ENCODE measurements at places on chromosomes 2 and 18.

- no peak for DNase-seq
These were observed 574.2 kb downstream of the DCC start for GRCh38 chr18:52914148-52914547.

DNA sequence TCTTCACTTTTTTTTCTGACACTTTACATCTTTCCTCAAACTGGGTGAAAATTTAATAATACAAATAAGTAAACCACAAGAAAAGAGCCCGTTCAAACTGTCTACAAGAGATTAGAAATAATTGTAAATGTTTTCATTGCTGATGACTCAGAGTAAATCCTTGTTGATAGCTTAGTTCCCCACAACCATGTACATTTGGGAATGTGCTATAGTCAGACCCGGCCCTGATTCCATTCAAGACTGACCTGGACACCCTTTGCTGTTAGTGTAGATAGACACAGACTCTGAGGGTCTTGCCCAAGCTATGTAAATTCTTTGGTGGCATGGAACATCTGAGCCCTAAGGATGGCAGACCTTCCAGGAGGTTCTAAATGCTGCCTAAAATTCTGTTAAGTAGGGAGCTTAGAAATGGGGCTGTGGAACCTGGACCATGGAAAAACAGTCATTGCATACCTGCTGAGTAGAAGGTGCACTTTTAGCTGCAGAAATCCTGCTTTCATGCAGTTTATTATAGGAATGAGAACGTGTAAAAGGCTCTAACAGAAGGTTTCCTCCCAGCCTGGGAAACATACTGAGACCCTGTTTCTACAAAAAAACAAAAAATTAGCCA lies 3.7 kb downstream of the MALT1 start:
- no peak for DNase-seq

GRCh38 chr2:148032215-148032614 lies 11.3 kb downstream of the MBD5 start:
- no peak for DNase-seq

- DNase-seq, result no peak
These were observed 3.8 kb upstream of the ALS2 start for GRCh38 chr2:201784563-201784962.

GRCh38 chr2:176293334-176293733 lies 24.1 kb downstream of the MTX2 start:
- no peak for DNase-seq

- DNase-seq, result no peak
These were observed 23.6 kb upstream of the VWA3B start for GRCh38 chr2:98063291-98063854.

DNA sequence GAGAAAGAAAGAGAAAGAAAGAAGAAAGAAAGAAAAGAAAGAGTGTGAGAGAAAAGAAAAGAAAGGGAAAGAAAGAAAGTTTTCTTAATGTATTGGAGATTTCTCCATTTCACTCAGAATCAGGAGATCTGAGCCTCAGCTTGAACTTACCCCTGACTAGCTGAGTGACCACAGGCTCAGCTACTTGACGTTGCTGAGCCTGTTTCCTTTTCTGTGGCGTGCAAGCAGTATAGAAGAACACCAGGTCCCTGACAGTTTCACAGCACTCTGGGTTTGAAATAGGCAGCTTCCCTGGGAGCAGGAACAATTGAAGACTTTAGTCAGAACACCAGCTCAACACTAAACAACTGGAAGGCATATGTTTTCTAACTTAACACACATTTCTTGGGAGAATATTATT lies 44.7 kb downstream of the MARCO start:
- DNase-seq, result no peak

GRCh38 chr2:173599821-173600359 lies 245.2 kb downstream of the CDCA7 start:
- DNase-seq, result no peak

DNA sequence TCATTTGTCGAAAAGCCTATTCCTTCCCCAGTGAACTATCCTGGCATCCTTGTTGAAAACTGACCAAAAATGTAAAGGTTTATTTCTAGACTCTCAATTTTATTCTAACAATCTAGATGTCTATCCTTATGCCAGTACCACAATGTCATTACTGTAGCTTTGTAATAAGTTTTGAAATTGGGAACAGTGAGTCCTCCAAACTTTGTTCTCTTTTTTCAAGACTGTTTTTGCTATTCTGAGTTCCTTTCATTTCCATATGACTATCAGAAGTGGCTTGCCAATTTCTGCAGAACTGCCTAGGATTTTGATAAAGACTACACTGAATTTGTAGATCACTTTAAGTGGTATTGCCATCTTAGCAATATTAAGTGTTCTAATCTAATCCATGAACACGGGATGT lies 9.7 kb downstream of the STARD7 start:
- no peak for DNase-seq

- no peak for DNase-seq
These were observed 102.6 kb downstream of the BAZ2B start for GRCh38 chr2:159513745-159514144.

- DNase-seq, result no peak
These were observed 1096.6 kb downstream of the TSN start for GRCh38 chr2:122851972-122852531.

DNA sequence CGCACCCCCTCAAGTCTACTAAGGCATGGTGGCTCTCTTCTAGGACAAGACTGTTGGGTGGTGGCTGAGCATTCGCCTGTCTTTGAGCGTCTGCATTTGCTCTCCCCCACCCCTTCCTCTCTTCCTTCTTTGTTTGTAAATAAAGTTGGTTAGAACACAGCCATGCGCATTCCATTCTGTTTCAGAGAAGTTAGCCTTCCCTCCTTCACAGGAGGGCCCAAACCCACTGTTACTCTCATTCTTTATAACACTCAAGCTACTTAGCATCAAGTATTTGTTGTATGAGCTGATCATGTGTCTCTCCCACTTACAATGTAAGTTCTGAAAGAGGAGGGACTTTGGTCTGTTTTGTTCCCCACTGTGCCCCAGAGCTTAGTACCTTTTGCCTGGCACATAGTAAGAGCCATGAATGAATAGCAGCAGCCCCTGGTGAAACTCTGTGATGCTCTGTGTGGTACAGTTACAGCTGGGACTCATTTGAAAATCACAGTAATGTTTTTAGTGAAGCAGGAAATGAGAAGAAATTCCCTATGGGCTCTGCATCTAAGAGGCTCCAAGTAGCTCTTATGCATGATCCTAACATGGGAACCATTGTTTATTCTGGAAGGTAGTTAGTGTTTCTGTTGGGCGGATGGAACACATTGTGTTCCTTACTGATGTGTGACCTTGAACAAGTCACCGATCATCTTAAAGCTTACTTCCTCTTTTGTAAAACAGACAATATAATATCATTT lies 7.7 kb downstream of the MGAT5 start:
- DNase-seq, result no peak

- DNase-seq, result no peak
These were observed 24.5 kb downstream of the CRACDL start for GRCh38 chr2:98911376-98912154.

DNA sequence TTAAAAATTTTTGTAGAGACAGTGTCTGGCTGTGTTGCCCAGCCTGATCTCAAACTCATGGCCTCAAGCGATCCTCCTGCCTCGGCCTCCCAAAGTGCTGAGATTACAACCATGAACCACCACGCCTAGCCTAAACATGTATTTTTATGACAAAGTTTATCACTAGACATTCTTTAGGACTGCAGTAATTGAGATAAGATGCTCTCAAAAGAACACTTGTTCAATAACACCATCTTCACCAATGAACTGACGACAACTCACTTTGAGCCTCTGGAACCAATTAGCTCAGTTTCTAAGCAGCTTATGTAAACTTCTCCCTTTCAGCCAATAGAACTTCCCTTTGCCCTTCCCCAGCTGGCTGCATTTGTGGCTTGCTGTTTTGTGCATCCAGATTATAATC lies 15.3 kb upstream of the PPP4R1 start:
- DNase-seq, result no peak

- DNase-seq, result no peak
These were observed 34.1 kb upstream of the LCLAT1 start for GRCh38 chr2:30412684-30413570.

- DNase-seq, result no peak
These were observed 3.1 kb upstream of the AQP12A start for GRCh38 chr2:240688553-240688919.

Data from NCI-H510A (cell line).